Fibroblast of villous mesenchyme (primary cell): ENCODE measurements at places on chromosomes 7 and 10.

DNA sequence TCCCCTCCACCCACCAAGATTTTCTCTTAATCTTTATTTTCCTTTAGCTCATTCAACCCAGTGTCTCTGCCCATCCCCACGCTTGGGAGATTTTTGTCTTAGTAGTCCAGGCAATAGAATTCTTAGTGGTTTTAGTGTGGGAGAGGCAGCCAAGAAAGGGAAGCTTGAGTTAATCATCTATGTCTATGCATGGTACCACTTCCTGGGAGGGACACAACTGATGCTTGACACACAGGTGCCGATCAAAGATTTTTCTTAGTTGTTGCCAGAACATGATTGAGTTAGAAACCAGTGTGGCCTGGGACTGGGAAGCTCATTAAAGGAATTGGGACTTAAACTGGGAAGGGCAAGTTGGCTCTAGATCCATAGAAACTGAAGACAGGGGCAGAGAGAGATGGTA is 3.1 kb downstream of the STRA8 start:
- no peak for DNase-seq

DNA sequence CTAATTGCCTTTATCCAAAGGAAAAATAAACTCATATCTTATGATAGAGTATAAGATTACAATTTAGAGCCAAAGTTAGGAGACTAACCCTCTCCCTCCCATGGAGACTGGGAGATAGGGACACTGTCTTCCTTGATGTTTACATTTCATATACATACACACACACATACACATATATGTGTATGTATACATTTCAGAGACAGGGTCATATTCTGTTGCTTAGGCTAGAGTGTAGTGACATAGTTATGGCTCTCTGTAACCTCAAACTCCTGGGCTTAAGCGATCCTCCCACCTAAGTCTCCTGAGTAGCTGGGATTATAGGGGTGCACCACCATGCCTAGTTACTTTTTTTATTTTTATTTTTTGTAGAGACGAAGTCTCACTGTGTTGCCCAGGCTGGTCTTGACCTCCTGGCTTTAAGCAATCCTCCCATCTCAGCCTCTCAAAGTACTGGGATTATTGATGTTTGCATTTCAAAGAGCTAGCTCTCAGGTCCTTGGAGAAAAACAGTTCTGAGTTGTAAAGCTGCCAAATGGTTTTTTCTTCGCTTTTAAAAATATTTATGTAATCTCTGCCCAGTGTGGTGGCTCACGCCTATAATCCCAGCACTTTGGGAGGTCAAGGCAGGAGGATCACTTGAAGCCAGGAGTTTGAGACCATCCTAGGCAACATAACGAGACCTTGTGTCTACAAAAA is 8.1 kb upstream of the REPIN1 start:
- DNase-seq, result no peak

GRCh38 chr10:49508249-49508648 is 30.7 kb downstream of the ERCC6 start:
- DNase-seq, result no peak

GRCh38 chr7:91408388-91409154 is 144.3 kb downstream of the FZD1 start:
- DNase-seq, result no peak

GRCh38 chr10:100763043-100763747 is 17.8 kb downstream of the PAX2 start:
- DNase-seq, result no peak

- DNase-seq, result peak; percentile 11
Measured at GRCh38 chr7:108351729-108352131, 104.5 kb downstream of the NRCAM start.

- no peak for DNase-seq
Measured at GRCh38 chr10:102657984-102658724, 13.9 kb downstream of the TRIM8 start.

GRCh38 chr7:76063525-76063924 is 15.6 kb downstream of the MDH2 start:
- no peak for DNase-seq

DNA sequence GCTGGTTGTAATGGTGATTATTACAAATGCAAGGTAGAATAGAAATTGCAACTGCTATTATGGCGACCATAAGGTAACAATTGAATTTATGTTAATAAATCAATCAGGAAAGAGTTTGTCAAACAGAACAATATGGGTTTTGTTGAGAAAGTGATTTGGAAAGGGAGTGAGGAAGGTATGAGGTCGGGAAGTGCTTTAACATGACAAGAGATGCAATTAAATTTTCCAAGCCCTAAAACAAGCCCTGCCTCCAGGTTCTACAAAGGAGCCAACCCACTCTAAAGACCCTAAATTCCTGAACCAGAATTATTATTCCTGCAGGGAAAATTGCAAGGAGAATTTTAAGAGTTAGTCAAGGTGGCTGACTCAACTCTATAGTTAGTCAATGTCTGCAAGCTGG is 363.7 kb downstream of the BMPER start:
- no peak for DNase-seq

- DNase-seq, result peak; percentile 58
Measured at GRCh38 chr10:51960494-51960895, 261.1 kb upstream of the CSTF2T start.

DNA sequence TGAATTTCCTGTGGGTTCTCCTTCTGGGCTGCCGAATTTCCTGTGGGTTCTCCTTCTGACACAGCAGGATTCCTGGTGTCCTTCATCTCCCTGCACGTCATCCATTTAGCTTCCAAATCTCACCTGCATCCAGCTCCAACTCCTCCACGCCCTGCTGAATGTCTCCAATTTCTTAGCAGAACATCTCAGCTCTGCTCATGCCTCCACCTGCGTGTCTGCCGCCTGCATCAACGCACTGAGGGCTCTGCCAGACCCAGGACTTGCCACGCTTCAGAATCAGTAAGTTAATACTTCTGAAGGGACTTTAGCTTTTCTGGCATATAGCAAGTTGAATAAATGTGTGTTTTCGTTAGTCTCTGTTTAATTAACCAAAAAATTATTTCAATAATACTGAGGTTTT is 31.1 kb upstream of the VIPR2 start:
- no peak for DNase-seq

DNA sequence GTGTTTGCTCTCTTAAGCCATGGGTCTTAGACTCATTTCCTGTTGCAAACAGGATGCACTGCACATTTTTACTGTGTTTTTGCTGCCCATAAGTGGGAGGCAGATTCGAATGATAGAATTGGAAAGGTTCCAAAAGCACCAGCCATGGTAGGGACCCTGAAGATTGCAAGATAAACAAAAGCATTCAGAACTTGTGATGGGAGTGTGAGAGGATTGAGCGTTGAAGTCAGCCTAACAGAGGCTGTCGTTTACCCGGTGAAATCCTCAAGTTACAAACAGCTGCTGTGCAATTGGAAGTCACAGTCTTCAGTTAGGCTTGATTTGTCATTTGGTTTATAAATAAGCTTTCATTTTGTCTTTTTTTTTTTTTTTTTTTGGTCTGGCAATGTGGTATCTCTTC is 192.7 kb upstream of the MKI67 start:
- no peak for DNase-seq

- DNase-seq, result peak; percentile 47
Measured at GRCh38 chr10:122128357-122128756, 139.4 kb downstream of the TACC2 start.

GRCh38 chr7:85730012-85730411 is 543.2 kb upstream of the SEMA3D start:
- peak; percentile 5 for DNase-seq

- no peak for DNase-seq
Measured at GRCh38 chr7:51148216-51148615, 168.4 kb downstream of the COBL start.

- no peak for DNase-seq
Measured at GRCh38 chr7:76151932-76152331, 49.8 kb upstream of the SRRM3 start.

DNA sequence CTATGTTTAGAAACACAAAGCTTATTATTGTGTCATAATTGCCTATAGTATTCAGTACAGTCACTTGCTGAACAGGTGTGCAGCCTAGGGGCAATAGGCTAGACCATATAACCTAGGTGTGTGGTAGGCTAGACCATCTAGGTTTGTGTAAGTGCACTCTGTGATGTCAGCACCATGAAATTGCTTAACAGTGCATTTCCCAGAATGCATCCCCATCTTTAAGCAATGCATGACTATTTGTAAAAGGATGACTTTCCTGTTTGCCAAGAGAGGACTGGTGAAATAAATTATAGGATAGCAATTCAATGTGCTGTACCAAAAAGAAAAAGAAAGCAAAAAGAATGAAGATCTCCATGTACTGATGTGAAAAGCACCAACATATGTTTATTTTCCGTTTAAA is 288.7 kb upstream of the AUTS2 start:
- DNase-seq, result no peak

GRCh38 chr7:64562626-64563278 is at the start of gene ZNF680:
Gene ZNF680 (minus strand): TSS chr7:64563071. CDS start chr7:64562954, 117 bp downstream.
- DNase-seq, result peak; percentile 95

DNA sequence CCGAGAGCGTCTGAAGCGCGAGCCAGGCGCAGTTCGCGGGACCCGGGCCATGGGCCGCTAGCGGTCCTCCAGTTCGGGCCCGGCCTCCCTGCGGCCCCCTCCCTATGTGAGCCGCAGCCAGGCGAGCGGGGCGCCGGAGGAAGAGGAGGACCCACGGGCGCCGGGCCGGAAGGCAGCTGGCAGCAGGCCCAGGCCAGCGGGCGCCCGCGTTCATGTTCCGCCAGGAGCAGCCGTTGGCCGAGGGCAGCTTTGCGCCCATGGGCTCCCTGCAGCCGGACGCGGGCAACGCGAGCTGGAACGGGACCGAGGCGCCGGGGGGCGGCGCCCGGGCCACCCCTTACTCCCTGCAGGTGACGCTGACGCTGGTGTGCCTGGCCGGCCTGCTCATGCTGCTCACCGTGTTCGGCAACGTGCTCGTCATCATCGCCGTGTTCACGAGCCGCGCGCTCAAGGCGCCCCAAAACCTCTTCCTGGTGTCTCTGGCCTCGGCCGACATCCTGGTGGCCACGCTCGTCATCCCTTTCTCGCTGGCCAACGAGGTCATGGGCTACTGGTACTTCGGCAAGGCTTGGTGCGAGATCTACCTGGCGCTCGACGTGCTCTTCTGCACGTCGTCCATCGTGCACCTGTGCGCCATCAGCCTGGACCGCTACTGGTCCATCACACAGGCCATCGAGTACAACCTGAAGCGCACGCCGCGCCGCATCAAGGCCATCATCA is 1.1 kb downstream of the ADRA2A start:
- DNase-seq, result no peak

DNA sequence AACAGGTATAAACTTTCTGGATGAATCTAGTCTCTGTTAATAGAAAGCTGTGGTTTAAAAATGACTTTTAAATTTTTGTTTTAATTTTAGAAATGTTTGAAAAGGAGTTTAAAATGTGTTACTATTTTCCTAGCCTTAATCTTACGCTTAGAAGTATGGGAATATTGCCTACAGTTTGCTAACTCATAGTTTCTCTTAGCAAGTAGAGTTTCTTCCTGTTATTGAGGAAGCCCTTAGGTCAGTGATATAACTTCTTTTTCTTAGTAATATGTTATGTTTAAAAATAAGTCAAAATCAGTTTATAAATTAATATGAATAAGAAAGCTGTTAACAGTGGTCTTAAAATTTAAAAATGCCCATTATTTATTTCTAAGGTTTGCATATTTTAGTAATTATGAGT is 3.1 kb downstream of the STARD3NL start:
- DNase-seq, result no peak

DNA sequence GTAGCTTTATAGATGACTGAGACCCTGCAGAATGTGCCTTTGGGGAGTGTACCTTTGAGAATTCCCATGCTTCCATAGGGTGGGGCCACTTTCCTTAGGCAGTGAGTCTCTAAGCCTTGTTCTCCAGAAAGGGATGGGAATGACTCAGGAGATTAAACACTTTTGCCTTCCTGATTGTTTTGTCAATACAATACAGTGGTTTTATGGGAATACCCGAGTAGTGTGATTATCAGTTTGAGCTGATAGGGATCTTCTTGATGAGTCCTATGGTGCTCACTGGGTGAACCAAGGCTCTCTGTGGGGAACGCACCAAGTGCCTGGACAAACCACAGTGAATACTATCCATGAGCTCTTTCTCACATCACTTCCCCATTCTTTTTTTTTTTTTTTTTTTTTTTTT is 6.3 kb downstream of the MYOF start:
- DNase-seq, result peak; percentile 54

- DNase-seq, result peak; percentile 77
Measured at GRCh38 chr10:124992462-124993344, 50.8 kb downstream of the ZRANB1 start.

GRCh38 chr10:22620140-22620857 is 94.1 kb downstream of the PIP4K2A start:
- DNase-seq, result peak; percentile 93

DNA sequence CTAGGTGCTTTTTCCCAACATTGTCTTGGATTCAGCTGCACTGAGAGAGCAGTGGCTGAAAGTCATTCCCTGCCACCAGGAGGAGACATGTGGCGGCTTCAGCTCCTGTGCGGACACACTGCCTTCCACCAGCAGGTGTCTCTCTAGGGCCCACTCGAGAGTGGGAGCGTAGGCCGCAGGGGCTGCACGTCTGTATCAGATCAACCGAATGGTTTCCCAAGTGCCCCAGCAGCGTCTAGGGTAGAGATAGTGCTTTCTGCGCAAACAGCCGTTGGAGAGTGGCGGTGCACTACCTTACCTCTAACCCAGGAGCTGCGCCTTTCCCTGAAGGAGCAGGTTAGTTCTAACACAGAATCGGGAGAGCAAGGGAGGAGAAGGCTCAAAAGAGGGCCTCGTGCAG is 31.7 kb downstream of the PAPOLB start:
- DNase-seq, result peak; percentile 79

- no peak for DNase-seq
Measured at GRCh38 chr7:134073276-134073675, 53.9 kb upstream of the LRGUK start.

- DNase-seq, result no peak
Measured at GRCh38 chr7:121083790-121084251, 95.3 kb downstream of the CPED1 start.

DNA sequence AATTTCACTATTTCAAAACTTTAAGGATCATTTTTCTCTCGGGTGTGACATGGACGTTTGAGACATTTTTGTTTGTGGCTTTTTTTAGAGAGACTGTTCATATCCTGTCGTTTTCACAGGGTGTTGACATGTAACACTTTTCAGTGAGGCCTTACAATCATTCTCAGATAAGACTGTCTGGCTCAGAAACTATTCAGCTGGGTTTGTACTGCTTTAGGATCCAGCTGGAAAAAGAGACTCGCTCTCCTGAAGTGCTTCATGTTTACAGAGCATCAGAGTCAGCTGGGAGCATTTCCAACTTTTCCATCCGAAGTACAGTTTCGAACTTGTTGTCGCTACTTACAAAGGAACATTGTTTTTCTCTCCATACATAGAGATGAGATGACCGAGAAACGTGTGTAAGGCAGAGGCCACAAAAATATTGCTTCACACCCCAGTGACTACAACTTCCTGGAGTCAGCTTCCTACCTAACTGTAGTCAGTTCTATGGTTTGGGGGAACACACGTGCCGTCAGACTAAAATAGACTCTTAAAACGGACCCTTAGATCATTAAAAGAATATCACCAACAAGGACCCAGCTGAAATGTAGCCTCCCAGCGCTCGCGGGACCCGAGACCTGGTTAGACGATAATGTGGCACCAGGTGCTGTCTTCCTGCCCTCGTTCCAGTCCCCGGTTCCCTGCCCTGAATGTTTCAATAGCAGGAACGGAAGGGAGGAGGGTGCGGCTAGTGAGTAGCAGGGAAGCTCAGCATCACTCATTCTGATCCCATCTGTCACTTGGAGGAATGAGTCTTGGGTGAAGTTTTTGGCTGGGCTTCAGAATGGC is 78.0 kb downstream of the MKI67 start:
- DNase-seq, result peak; percentile 53

- DNase-seq, result no peak
Measured at GRCh38 chr10:71380841-71381240, 15.9 kb upstream of the CDH23 start.

- DNase-seq, result no peak
Measured at GRCh38 chr7:32250003-32250402, 179.8 kb upstream of the PDE1C start.
